NCI-H1105 treated with DMSO at 0.1 percent for 48 hours (cell line): ENCODE measurements at places on chromosomes 4 and X.

DNA sequence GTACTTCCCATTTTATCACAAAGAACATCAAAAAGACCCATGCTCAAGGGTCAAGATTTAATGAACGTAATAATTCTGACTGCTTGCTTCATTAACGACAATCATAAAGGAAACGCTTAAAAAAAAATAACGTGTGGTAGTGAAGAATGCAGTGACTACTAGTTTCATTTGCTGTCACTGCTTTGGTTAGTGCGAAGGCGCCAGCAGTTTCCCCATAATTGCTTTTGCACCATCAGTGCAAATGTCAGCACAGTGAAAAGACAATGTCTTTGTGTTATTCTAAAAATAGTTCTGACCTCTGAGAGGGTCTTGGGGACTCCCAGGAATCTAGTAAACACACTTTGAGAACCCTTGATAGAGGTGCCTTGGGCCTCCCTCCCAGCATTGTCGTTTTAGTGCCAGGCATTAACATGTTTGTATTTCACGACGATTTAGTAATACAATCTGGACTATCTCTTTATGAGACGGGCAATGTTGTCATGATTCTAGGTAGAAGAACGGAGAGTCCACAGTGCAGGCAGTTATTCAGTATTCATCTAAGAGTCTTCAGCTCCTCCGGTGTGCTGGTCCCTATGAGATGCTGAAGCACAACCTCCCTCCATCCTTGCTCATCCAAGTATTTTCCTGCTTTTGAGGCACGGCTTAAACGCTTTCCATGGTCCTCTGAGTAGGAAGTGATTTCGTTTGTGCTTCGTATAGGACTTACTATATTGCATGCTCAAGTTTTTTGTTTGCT lies 71.0 kb downstream of the AFF1 start:
- DNase-seq: no peak

GRCh38 chr4:566508-567295 lies 9.4 kb downstream of the TMEM271 start:
- no peak for DNase-seq

- no peak for DNase-seq
These were observed 25.8 kb upstream of the PSAPL1 start for GRCh38 chr4:7460566-7460965.

GRCh38 chr4:145939856-145940255 lies 1.2 kb upstream of the ZNF827 start:
- DNase-seq: no peak

- no peak for DNase-seq
These were observed 6.6 kb downstream of the ABCD1 start for GRCh38 chrX:153731117-153731844.

GRCh38 chr4:60944060-60944459 lies 256.1 kb upstream of the ADGRL3 start:
- no peak for DNase-seq

DNA sequence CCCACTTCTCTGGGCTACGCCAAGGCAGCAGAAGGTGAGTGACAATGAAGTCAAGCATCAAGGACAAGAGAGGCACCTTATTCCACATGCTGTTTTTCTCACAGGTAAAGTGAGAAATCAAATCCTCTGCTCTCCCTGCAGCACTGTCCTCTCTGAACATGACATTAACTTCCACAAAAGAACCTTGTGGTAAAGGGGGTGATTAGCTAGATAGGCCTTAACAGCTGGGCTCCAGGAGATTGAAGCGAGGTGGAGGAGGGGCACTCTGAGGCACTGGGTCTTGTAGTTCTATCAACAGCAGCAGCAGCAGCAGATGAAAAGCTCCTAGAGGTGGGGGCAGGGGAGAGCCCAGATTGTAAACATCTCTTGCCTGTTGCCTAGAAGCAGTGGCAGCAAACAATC lies 96.8 kb upstream of the CXXC4 start:
- DNase-seq: peak; percentile 87

DNA sequence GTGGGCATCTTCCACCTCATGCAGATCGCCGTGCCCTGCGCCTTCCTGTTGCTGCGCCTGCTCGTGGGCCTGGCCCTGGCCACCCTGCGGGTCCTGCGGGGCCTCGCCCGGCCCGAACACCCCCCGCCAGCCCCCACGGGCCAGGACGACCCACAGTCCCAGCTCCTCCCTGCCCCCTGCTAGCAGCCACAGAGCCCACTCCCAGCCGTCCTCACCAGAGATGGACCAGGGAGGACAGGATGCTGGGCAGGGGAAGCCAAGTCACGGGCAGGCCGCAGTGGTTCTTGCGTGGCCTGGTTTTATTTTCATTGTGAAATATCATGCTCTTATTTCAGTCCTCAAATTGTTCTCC lies 15.1 kb downstream of the DGKQ start:
- no peak for DNase-seq

DNA sequence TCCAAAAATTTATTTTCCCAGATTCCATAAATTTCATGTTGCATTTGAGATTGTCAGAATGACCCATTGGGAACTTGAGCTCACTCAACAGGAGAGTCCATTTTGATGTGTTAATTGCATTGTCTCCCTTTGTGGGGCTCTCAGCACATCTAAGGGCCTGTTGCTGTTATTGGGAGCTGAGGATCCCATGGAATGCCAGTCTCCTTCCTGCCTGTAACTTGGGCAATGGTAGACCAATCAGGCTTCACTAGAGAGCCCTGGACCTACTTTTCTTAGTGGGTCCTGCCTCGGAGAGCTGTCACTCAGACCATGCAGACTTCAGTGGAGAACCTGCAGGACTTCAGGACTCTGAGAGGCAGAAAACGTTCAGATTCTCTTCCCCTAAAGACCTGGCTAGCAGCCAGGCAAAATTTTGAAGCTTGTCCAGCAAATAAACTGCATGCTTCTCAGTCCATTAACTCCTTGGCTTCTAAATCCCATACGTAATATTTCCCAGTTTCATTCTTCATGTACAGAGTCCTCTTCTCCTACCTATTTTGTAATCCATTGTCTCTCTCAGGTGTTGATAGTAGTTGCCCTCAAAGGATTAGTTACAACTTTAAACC lies 25.1 kb downstream of the OCRL start:
- DNase-seq: peak; percentile 15

- no peak for DNase-seq
These were observed 32.1 kb upstream of the GLRA2 start for GRCh38 chrX:14497184-14497666.

DNA sequence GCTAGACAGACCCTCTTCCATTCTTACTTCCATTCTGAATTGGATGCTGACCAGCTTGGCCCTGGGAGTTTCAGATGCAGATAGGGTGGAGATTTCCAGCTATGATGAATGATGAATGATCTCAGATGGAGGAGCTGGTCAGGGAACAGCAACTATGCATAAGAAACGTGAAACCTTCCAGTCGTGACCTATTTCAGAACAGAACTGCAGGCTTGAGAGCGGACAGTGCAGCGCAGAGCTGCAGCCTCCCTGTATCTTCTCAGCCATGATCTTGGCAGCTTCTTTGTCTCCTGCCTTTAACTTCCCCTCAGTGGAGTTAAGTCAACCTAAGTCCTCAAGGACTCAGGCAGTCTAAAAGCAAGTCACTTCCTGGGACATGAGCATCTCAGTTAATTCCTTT lies 43.3 kb upstream of the HAND2 start:
- no peak for DNase-seq

GRCh38 chr4:150219841-150220240 lies 141.6 kb downstream of the DCLK2 start:
- no peak for DNase-seq

DNA sequence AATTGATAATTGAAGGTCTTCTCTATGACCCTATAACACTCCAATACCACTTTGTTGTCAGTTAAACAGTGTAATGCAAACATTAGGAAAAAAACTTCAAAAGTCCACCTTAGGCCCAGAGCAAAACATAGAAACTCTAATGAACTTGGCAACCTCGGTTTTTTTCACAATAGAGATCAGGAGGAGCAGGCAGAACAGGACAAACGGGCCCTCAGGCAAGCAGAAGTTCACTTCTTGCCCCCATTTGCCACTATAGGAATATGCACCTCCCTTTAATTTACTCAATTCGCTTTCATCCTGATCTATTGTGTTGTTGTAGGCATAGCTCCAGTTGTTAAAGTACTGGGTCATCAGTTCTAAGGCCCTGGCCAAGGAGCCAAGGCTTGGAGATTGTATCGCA lies 18.2 kb downstream of the ACOX3 start:
- no peak for DNase-seq

DNA sequence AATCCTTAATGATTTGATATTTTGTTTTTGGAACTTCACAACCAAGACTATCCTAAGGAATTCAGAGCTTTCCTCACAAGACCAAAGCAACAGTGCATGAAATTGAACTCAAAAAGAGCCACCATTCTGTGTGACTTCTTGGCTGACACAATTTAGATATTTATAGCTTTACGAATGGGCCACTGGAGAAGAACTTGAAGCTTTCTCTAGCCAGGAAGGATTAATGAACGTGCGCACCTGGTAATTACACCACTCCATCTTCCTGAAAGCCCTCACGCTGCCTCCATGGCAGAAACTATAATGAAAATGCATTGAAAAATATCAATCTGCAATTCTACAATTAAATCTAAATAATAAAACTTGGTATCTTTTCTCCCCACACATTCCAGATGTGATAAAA lies 1057.8 kb downstream of the DMD start:
- DNase-seq: no peak

GRCh38 chr4:72302981-72303704 lies 265.9 kb downstream of the ADAMTS3 start:
- DNase-seq: no peak

- DNase-seq: no peak
These were observed 98.8 kb upstream of the TECRL start for GRCh38 chr4:64508089-64508488.
